ENCODE measurements at places on chromosomes 5 and 9.

GRCh38 chr5:103119070-103119764, 721 bp downstream of the GIN1 start:
- no peak for DNase-seq

DNA sequence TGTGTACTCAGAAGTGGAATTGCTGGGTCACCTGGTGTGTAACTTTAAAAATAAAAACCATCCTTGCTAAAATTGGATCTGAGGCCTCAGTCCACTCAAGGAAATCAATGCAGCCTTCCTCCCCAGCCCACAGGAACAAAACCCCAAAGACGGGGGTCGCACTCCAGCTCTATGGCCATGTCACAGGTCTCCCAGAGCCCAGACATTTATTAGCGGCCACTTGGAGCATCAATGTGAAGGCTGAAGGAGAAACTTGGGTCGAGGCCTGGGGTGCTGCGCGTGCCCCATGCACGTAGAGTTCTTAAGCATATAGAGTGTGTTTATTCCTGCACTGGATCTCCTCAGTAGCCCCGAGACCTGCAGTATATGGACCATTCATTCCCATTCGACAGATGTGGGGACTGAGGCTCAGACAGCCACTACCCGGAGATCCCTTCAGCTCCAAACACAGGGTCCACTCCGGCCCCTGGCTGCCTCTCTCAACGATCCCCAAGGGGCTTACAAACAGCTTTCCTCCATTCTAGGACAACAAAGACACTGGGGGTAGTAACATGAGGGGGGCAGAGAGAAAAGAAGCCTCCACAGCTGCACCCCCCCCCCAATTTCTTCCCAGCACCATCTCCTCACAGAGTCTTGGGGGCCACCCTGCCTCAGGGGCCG, 14.3 kb upstream of the OLFM1 start:
- no peak for DNase-seq

DNA sequence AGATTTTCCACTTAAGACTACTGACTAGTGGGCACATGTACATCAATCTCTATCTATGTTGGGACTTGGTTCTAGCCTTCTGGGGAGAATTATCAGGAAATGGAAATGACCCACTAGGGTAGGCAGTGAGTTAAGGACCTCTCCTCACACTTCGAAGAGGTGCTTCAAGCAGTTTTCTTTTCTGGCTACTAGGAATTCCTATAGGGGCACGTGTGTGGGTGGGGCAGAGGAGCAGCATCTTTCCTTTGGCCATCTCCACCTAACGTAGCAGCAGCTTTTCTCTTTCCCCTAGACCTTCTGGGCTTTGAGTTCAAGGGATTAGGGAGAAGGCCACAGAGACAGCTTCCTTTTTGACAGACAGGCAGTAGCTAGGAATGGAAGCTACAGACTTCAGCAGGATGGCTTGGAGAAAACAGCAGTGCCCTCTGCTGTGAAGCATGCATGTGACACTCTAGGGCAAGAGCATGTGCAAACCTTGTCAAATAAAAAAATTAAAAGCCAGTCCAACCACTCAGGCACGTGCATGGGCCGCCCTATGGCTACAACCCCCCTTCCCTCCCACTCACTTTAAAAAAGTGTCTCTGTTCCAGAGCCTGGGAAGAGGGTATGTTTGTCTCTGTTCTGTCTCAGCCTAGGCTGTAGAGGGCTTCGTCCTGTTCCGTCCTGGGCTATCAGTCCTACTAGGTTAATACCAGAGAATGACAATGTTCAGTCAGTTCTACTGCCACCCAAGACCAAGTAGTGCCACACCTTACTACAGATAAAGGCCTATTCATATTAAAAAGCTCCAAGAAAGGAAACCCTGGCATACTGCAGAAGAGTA, 8.7 kb upstream of the GFRA3 start:
- peak; percentile 14 for DNase-seq

DNA sequence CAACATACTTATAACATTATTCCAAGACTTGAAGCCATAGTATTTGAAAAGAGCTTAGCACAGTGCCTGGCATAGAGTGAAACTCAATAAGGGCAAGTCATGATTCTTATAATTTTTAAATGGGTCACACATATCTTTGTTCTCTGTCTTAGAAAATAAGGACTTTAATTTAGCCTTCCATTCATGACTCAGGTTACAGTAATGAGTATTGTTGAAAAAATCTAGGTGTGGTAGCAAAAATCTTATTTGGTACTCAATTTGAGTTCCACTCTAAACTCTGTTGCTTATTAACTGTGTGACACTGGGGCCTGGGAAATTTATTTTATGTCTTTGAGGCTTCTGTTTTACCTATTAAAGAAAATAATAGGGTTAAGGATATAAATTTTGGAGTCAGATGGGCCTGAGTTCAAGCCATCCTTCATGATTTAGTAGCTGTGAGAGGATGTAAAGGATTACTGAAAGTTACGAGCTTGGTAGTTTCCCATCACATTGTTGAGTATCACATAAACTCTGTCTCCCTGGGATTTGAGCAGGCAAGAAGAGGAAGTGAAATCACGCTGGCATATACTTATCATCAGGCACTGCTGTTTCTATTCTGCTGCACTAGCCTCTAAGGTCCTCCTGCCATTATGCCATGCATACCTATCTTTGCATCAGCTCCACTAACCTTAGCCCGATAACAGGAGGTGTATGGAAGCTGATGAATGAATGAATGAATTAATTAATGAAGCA, 1.5 kb downstream of the SPINK9 start:
- DNase-seq, result no peak

DNA sequence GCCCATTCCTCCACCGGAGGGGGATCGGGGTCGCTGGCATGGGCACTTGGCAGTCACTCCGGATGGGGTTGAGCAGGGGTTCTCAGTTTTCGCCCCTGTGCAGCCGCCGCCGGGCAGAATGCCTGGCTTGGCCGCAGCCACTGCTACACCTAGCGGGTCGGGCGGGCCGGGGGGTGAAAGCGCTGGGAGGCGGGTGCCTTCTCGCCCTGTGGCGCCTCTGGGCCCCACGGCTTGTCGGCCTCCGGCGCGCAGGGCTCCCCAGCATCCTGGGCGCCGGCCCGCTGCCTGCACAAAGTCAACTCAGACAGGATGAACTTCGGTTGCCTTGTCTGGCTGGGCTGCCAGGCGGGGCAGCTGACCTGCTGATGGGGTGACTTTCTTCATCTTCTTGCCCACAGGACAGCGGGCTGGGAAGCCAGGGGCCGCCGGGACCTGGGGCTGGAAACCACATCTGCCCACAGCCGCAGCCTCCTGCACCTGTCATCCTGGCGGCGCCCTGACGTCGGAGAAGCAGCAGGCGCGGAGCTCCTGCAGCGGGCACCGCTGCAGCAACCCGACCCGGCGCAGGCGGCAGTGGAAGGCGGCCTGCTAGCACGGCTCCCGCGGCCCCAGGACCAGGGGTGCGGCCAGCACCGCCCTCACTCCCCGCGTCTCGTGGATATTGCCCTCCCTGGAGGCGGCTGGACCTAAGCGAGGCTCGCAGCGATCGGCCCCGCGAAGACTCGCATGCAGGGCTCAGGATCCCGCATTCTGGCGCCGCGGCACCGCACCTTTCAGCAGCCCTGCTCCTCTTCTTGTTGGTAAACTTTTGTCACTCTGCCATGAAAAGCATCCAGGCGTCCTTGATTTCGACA, 1.3 kb upstream of the ANKRD18A start:
- DNase-seq, result no peak

DNA sequence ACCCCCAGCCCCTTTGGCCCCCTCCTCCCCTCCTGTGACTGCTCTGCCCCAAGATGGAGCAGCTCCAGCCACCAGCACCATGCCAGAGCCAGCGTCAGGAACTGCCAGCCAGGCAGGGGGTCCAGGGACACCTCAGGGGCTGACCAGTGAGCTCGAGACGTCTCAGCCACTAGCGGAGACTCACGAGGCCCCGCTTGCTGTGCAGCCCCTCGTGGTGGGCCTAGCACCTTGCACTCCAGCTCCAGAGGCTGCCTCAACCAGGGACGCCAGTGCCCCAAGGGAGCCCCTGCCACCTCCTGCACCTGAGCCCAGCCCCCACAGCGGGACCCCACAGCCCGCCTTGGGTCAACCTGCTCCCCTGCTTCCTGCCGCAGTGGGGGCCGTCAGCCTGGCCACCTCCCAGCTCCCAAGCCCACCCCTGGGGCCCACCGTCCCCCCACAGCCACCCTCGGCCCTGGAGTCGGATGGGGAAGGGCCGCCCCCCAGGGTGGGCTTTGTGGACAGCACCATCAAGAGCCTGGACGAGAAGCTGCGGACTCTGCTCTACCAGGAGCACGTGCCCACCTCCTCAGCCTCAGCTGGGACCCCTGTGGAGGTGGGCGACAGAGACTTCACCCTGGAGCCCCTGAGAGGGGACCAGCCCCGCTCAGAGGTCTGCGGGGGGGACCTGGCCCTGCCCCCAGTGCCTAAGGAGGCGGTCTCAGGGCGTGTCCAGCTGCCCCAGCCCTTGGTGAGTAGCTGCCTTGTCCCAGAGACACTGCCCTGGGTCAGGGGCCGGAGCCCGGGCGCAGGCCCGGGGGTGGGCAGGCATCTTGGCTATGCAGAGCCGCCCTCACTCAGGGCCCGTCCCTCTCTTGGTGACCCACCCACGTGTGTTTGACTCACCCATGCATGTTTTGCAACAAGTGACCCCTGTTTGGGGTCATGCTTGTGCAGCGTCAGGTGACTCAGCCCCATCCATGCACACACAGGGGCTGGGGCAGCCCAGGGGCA, 105.2 kb downstream of the WNK2 start:
- no peak for DNase-seq

- DNase-seq, result no peak
Measured at GRCh38 chr9:88462191-88462590, 72.8 kb upstream of the NXNL2 start.

DNA sequence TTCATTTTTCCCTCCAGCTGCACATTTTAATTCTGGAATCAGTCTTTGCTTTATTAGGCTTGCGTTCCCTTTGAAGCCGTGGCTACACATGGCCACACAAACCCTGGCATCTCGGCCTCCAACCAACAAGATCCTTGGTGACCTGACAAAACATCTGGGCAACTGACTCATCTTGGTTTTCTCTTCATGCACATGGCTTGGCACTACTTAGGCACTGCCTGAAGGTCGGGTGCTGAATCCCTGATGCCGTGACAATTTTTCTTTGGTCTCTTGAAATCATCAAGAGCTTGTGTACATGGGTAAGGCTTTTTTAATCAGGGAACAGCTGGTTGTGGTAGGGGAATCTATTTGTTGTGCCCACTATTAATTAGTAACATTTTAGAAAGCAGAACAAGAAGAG, 16.0 kb upstream of the PAPPA start:
- no peak for DNase-seq

- DNase-seq, result no peak
Measured at GRCh38 chr5:138037271-138037670, 4.4 kb upstream of the FAM13B start.

- no peak for DNase-seq
Measured at GRCh38 chr5:89436464-89436863, 553.5 kb upstream of the MEF2C start.

- no peak for DNase-seq
Measured at GRCh38 chr9:105860516-105860915, 166.2 kb downstream of the TMEM38B start.

GRCh38 chr9:114923918-114924317, 6.5 kb downstream of the TNFSF8 start:
- DNase-seq, result no peak

DNA sequence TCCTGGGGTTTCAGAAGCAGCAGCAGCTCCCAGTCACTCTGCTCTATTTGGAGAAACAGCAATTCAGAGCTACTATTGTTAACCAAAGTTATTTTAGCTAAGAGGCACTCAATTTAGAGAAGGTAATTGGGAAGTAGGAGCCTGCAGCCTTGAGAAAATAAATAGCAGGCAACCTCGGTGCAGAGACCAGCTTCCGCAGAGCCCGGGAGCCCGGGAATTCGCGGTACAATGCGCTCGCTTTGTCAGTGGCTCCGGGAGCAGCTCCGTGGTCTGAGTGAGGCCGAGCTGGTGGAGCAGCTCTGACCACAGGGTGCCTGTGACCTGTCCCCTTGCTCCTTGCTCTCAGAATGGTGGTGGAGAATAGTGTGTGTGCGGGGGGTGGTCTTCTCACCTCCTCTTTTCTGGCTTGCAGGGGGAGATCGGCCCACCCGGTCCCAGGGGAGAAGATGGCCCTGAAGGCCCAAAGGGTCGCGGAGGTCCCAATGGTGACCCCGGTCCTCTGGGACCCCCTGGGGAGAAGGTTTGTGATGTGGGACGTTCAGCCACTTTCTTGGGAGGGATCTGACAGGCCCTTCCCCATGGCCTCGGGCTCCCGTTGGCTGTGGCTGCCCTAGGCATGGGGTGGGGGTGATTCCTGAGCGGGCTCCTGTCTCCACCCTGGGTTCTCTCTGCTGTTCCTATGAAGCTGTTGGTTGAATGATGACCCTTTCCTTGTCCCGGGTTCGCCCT, 95.9 kb upstream of the FCN2 start:
- DNase-seq, result no peak

DNA sequence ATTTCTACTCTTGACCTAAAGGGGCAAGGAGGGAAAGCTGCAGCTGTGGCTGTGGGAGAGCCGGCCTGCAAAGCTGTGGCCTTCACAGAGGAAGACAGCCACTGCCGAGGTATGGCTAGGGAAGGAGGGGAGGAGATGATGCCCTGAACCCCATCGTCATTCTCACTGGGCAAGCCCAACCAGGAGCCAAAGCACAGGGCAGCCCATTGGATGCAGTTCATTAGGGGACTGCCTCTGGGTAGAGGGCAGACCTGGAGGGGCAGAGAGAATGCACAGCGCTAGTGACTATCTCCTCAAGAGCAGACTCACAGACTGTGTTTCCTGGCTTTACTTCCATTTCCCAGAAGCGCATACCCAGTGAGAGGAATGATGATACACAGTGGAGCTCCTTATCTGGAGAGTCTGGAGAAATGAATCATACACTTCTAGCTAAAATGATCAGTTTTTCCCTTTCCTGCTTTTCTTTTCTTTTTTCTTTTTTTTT, 47.2 kb upstream of the TTC23L start:
- DNase-seq, result no peak

GRCh38 chr9:70259512-70259802, 679 bp downstream of the SMC5 start:
- DNase-seq, result no peak

- no peak for DNase-seq
Measured at GRCh38 chr5:154624341-154624740, 130.8 kb upstream of the LARP1 start.

GRCh38 chr9:111853450-111853827, 43.2 kb upstream of the UGCG start:
- no peak for DNase-seq

DNA sequence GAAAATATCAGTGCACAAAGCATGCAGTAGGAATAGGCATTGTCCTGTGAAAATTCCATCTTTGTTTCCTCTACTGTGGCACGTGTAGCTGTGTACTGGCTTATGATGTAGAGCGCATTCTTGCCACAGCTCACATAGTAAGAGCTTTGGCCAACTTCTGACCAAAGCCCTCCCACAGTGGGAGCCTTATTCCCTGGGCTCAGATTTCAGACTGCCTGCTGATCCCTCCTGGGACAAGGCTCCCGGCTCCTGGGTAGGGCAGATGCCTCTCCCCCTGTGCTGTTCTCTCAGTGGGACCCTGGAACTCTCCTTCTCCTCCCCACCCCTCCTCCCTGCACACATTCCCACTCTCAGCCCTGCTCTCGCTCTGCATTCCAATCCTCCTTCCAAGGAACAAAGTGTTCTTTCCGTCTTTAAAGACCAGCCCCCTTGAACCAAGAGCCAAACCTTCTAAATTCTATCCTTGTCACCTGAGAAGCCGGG, 17.5 kb downstream of the LCP2 start:
- DNase-seq, result no peak
